ENCODE measurements at places on chromosomes 4 and X.

- DNase-seq, result no peak
These were observed 68.2 kb upstream of the FAM241A start for GRCh38 chr4:112076919-112077608.

DNA sequence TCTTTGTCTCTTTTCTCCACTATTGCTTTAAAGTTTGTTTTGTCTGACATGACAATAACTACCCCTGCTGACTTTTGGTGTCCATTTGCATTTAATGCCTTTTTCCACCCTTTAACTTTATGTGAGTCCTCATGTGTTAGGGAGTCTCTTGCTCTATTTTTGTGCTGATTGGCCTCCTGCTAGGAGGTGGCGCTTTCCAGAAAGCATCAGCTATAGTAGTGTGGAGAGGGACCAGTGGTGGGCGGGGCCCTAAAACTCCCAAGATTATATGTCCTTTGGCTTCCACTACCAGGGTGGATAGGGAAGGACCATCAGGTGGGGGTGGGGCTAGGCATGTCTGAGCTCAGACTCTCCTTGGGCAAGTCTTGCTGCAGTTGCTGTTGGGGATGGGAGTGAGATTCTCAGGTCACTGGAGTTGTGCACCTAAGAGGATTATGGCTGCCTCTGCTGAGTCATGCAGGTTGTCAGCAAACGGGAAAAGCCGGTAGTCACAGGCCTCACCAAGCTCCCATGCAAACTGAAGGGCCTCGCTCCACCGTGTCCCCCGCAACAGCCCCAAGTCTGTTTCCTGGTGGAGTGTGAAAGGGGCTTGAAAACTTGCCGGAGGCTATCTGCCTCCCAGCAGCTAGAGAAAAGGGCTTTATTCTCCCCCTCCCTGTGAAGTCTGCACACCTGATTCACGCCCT, 156.3 kb downstream of the CPEB2 start:
- no peak for DNase-seq

DNA sequence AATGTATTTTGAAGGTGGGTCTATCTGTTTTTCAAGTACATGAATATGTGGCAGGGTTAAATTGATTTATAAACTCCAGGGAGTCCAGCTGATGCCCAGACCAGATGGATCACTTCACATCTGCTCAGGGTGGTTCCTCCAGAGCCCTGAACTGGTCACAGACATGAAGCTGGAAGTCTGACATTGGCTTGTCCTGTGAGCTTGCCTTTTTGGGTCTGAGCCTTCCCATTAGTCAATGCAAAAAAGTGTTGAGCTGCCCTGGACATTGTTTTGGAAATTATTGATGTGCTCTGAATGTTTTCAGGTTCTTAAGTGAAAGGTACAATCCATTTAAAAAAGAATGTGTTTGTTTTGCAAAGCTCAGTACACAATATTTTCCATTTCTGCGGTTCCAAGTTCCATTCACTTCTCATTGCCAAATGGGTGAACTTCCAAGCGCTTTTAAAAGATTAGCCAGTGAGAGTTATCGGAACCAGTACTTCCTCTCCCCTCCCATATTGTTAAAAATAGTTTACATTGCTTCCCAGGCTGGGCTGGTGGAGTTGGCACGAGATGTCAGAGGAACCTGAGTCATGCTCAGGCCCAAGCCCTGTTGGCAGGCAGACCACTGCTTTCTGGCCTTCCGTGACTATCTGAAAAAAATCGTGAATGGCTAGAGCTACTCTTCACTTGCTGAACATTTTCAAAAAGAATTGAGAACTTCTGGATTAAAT, 52.1 kb downstream of the PDGFRA start:
- no peak for DNase-seq

DNA sequence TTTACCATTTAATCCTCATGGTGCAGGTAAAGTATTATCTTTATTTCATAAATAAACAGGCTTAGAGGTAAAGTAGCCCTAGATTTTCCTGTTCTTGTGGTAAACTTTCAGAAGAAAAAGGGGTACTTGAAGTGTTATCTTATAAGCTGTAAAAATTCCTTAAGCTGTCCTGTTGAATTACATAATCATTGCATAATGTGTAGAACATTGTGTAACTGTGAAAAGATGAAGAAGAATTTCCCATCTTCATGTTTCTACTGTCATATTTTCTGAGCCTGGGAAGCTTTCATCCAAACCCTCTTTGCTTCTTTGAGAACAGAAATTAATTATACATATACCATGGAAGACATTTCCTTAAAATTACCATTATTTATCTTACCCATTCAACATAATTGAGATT, 90.5 kb downstream of the ELOVL6 start:
- DNase-seq, result no peak

GRCh38 chr4:123651066-123651465, 254.5 kb downstream of the SPRY1 start:
- no peak for DNase-seq

DNA sequence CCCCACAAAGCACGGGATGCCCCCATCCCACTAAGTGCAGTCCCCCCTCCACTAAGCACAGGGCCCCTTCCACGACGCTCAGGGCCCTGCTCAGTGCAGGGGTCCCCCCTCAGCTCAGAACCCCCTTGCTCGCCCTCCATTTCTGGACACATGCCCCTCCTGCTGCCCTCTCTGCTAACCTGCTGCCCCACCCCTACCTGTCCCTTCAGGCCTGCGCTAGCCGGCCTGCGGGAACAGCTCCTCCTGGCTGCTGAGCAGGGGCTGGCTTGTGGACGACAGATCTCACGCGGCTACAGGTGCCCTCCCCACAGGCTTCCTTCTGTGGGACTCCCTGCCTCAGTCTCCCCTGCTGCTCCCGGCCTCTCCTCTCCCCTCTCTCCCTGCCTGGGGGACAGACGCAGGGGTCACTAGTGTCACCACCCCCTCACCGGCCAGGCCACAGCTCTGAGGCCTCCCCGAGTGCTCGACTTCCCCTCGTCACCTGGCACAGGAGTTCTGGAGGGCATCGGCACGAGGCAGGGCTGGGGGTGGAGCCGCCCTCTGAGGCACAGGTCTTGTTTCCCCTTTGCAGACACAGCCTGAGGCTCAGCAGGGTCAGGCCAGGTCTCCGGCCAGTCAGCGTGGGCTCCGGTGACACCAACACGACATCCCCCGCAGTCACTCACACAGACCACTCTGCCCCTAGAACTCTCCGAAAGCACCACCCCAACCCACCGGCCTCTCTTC, 21.6 kb downstream of the GAK start:
- DNase-seq, result no peak

- DNase-seq, result no peak
These were observed 174.0 kb downstream of the ADAM29 start for GRCh38 chr4:175092114-175092513.

DNA sequence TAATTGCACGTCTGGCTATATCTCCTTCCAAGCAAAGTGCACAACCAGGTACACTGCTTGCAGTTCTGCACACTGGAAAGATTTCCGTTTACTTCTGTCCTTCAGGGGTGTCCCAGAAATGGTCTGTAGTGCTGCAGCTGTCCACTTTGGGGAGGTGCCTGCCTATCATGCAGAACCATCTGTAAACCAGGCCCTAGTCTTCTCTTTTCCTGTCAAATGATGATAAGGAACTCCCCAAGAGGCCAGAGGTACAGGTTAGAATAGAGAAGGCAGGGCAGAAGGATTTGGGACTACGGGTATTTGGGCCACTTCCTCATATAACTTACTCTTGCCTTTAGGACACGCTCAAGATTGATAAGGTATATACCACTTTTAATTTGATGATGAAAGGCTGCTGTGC, 746.9 kb downstream of the FAT4 start:
- DNase-seq, result no peak

GRCh38 chr4:8675383-8675782, 82.8 kb downstream of the CPZ start:
- no peak for DNase-seq

GRCh38 chrX:55041514-55041913, 10.7 kb upstream of the ALAS2 start:
- DNase-seq, result no peak

DNA sequence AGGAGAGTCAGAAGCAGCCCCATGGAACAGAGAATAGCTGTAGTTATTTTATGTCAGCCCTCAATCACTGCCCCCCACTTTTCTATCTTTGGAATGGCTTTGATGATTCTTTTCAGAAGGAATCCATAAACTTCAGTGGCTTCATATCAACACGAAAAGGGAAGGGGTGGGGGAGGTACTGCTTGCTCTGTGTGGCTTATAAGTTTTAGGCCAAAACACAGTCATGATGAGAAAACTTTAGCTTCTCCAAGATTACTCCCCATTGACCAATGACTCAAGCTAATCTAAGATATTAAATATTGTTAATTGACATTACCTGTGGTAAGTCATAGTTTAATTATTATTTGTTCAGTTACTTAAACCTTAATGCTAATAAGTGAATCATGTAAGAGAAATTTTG, 669.6 kb upstream of the FAM241A start:
- no peak for DNase-seq

DNA sequence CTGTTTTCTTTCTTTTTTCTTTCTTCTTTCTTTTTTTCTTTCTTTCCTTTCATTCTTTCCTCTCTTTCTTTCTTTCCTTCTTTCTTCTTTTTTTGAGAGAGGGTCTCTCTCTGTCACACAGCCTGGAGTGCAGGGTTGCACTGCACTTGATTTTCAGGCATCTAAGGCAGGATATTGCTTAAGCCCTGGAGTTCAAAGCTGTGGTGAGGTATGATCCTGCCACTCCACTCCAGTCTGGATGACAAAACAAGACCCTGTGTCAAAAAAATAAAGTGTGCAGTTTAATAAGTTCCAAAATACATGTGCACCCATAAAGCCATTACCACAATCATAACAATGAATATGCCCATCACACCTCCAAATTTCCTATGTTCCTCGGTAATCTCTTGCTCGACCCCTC, 10.6 kb upstream of the ZNF718 start:
- DNase-seq, result no peak

DNA sequence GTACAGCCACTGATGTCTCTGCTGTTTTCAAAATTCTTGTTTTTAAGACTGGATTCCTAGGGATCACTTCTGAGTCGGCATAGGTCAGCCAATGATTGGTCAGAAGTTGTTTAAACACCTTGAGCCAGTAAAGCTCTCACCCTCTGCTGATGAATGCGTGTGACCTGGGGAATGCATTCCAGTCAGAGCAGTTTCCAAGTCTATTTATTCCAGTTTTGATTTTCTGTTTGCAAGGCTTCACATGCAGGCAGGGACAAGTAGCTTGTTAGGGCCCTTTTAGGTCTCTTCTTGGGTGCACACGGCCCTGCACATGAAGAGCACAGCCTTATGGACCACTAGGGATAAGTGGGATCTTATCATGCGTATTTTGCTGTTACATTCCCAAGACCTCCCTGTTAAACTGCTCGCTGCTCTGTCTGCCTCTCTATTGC, 47.0 kb downstream of the KLHL15 start:
- no peak for DNase-seq

DNA sequence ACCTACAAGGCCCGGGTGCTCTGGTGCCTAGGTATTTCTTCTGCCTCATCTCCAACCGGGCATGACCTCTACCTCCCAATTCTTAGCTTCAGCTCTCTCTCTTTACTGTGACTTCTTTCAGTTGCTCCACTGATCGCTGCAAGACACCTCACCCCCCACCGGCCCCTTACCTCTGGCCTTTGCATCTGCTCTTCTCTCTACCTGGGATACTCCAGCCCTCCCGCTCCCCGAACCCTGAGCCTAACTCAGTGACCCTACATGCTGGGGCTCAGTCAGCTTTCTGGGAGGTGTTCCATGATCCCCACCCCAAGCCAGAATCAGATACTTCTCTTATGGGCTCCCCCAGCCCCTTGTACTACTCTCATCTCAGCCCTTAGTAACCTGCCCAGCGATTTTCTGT, 99.6 kb downstream of the EFNB1 start:
- DNase-seq, result no peak

GRCh38 chr4:80361329-80361900, 25.9 kb downstream of the CFAP299 start:
- DNase-seq, result no peak

GRCh38 chr4:22901631-22902030, 208.9 kb downstream of the GBA3 start:
- no peak for DNase-seq

- DNase-seq, result no peak
These were observed 33.0 kb downstream of the AFF1 start for GRCh38 chr4:86967798-86968197.

GRCh38 chr4:28004520-28004919, 1143.9 kb downstream of the STIM2 start:
- DNase-seq, result no peak

DNA sequence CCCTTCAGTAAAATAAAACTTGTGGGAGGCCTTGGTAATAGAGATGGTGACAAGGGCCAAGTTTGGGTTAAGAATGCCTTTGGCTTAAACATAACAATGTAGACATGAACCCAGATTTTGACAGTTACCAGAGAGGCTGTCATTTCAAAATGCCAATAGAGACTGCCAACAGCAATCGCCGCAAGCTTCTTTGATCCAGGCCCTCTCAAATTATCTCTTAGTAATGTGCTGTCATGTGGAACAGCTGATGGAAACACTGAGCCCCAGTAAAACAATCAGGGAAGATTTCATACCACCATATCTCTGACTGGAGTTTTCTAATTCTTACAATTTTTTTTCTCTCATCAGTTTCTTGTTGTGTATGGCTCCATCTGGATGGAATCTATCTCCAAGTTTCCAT, 80.5 kb downstream of the ZNF330 start:
- DNase-seq, result no peak

- DNase-seq, result no peak
These were observed 127.9 kb upstream of the PPP3CA start for GRCh38 chr4:101475246-101475645.

DNA sequence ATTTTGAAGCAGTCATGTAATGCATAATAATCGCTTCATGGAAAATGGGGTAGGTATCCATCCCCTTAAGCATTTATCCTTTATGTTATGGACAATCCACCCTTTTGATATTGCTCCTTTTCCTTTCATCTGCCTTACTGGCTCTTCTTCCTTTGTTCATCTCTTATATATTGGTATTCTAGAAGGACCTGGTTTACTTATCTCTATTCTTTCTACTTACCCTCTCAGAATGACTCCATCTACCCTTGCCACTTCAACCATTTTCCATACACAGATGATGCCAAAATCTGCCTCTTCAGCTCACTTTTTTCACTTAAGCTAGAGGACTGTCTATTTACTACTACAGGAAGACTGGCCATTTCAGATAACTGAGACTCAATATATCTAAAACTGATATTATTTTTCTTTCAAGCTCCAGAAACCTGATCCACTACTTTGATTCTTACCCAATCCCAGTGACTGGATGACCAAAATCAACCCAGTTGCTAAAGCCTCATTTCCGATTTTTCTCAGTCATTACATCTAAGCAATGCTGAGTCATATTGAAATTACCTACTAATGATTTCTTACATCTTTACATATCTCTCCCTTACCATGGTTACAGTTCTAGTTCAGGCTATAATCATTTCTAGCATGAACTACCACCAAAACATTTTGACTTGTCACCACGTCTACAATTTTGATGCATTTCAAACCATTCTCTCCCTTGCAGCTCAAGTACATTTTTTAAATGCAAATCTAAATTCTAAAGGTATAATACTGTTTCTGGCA, 93.7 kb downstream of the FAAH2 start:
- no peak for DNase-seq

GRCh38 chr4:105015750-105016149, 130.9 kb upstream of the TET2 start:
- DNase-seq, result no peak

GRCh38 chr4:39363773-39364393, 2.3 kb downstream of the RFC1 start:
- DNase-seq, result no peak

- no peak for DNase-seq
These were observed 69.8 kb downstream of the GAB1 start for GRCh38 chr4:143406523-143406922.
